ENCODE measurements at places on chromosomes 11 and 22.

GRCh38 chr22:49574881-49575702 is 252.6 kb downstream of the BRD1 start:
- DNase-seq = no peak

DNA sequence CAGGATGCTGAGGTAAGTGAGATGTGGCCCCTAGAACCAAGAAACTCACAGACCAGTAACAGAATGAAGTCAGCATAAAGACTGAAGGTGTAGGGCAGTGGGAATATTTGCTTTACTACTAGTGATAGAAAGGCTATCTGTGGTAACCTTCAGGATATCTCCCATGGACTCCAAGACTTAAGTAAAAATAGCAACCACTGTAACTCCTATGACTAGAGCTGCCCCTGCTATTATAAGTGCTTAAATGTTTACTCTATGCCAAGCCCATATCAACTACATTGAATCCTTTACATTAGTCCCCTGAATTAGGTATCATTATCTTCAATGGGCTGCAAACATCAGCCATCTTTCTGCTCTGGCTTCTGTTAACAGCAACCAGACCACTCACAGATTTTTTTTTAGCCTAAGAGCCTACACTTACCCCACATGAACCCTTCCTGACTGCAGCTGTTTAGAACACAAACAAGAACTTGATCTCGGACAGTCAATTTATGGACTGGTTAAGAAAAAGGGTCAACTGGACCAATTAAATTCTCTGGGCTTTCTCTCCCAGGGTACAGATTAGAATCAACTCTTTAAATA is 335.1 kb upstream of the API5 start:
- no peak for DNase-seq

DNA sequence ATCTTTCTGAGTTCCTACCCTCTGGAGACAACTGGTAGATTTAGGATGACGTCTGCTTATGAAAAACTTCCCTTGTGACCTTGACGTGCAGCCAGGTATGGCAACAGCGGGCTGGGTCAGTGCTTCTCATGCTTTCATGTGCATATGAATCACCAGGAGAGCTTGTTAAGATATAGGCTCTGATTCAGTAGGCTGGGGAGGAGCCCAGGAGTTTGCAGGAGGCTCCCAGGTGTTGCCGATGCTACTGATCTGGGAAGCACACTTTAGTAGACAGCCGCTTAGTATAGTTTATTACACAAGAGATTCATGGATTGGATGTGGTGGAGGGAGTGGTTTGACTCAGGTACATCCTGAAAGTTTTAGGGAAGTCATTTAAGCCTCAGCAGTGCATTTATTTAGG is 23.8 kb downstream of the DIXDC1 start:
- no peak for DNase-seq

DNA sequence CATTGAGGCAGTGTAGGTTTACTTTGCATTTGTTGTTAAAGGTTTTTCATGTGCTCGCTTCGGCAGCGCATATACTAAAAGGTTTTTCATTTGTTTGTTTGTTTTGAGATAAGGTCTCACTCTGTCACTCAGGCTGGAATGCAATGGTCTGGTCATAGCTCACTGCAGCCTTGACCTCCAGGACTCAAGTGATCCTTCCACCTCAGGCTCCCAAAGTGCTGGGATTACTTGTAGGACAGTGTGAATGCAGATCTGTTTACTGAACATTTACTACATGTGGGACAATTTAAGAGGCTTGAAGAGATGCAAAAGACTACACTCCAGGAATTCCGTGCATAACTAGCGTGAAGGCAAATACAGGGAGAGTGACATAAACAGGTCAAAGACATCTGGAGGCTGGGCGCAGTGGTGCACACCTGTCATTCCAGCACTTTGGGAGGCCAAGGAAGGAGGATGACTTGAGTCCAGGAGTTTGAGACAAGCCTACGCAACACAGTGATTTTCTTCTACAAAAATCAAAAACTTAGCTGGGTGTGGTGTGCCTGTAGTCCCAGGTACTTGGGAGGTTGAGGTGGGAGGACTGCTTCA is 34.1 kb downstream of the YPEL1 start:
- no peak for DNase-seq

DNA sequence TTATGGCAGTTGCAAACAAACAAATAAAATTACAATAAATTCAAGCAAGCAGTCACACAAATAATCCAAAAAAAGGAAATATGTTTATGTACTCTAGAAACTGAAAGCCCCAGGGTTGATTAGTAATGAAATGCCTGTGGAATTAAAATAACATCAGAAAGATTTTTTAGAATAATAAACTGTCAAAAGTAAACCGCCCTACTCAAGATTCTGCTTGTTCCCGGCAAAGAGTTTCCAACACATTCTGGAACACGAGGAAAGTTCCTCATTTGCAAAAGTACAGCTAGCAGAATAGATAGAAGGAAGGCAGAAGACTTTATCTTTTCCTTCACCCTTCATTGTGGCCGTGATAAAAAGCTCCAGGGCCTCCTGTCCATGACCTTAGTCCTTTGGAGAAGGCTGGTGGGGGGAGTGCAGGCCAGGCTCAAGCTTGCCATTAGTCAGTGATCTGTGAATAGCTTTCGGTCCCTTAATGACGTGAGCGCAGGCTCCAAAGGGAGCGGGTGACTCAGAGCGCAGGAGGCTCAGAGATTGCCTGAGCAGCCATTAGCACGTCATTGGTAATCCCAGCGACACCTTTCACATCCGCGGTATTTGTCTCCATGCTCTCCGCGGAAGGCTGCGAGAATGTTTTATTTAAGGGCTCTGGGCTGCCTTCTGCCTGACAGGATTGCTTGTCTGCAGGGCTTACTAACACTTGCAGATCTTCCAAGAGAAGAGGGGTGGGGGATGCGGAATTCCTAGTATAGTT is 458.3 kb downstream of the METTL15 start:
- DNase-seq = no peak

GRCh38 chr22:29788339-29789279 is 21.4 kb downstream of the UQCR10 start:
- no peak for DNase-seq

- no peak for DNase-seq
These were observed 160.9 kb downstream of the TBC1D22A start for GRCh38 chr22:46923394-46923793.

DNA sequence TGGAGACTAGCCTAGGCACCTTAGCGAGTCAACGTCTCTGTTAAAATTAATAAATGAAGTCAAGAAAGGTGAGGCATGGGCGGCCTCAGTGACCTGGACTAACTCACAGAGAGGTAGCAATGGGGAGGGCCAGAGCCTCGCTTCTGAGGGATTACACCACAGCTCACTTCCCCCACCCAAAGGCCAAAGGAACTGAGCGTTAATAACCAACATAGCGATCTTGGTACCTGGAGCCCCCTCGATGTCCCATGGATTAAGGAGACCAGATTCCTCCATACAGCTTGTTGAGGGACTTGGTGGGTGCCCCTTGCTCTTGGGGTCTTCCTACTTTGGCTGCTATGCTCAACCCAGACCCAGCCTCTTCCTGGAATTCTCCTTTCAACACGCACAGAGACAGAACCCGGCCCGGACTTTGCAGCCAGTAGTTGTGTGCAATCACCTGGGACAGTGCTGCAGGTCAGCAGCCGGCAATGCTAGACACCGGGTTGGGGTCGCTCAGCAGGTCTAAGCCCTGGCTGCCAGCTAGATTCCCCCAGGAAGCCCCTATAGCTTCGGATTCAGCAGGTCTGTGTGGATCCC is 70.6 kb downstream of the BCR start:
- DNase-seq = no peak

DNA sequence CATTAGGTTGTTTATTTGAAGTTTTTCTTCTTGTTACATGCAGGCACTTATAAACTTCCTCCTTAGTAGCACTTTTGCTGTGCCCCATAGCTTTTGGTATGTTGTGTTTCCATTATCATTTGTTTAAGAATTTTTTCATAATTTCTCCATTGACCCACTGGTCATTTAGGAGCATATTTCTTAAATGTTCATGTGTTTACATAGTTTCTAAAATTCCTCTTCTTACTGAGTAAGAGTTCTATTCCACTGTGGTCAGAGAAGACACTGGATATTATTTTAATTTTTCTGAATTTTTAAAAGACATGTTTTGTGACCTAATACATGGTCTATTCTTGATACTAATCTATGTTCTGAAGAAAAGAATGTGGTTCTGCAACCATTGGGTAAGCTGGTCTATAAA is 333.0 kb downstream of the DDX10 start:
- DNase-seq = no peak

DNA sequence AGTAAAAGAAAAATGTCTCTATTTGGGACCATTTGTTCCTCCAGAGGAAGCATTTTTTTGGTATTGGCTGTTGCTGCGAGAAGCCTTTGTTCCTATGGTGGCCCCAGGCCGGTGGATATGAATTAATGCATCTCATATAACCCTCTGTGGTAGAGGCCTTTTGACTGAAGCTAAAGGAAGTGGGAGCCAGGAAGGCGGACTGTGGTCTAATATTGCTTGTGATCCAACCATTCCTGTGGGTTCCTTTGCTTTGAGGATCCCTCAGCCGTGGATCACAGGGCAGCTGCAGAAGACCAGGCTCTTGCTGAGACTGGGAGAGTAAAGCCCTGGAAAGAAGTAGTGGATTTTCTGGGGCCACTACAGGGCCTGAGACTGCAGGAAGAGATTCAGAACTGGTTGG is 68.3 kb upstream of the NAV2 start:
- DNase-seq = no peak

GRCh38 chr11:4090258-4090657 is 4.3 kb upstream of the RRM1 start:
- peak; percentile 66 for DNase-seq

DNA sequence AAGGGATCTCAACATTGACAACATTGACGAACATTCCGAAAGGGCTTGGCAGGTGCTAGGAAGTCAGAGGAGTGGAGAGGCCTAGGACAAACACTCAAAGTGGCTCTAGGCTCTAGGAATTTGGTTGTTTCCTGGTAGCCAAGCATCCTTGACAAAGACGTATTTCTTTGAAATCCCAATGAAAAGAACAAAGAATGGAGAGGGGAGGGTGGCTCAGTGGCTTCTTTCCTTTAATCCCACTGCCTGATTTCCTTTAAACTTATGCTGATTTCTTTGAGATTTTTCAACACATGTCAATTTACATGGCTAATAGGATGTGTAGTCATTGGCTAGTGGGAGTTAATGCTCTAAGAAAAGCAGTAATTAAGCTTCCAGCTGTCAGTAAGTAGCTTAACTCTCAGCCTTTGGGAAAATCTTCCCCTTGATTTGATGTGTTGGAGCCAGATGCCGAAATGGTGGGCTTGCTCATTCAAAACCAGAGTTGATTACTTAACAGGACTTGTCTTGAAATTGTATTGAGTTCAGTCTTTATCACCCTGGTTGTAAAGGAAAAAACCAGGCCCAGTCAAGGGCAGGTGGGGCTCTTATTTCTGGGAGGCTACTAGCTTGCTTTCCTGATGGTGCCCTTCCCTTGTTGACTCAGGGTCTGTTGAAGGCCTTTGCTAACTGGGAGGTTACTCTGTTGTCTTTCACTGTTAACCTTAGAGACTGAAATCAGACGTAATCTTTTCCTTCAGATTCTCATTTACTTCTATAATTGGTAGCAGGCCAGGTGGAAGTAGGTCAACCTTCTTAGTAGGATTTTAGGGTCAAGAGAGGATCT is 44.6 kb upstream of the SORL1-AS1 start:
- DNase-seq = no peak

DNA sequence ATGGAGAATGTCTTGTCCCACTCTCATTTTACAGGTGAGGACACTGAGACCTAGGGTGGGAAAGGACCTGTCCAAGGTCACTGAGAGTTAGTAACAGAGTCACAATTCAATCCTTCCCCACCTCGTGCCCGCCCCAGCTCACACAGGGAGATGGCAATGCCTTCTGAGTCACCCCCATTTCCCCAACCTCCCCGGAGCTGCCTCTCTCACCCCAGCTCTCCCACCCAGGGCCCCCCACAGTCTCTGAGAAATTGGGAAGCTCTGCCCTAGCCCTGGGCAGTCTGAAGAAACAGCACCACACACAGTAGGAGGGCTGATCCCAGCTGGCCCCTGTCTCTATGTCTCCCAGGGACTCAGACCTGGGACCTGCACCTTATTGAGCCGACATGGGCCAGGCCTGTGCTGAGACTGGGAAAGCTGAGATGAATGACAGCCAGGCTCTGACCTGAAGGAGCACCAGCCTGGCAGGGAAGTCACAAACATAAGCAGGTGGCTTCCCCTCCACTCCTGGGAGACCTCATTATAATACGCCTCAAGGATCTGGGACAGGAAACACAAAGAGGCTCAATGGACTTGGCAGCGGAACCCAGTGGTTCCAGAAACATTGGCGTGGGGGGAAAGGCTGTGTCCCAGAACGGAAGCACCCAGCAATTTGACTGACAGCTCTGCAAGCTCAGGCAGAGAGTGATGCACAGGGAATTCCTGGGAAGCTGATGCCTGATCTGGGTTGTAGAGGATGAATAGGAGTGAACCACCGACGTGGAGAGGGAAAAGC is 51.0 kb downstream of the CD6 start:
- peak; percentile 57 for DNase-seq
